Activated CD4-positive, alpha-beta T cell treated with anti-CD3 and anti-CD28 coated beads for 4 hours (primary cell): ENCODE measurements at places on chromosomes 5 and 9.

GRCh38 chr5:139012176-139012575, 137.0 kb upstream of the LRRTM2 start:
- no peak for DNase-seq

- no peak for DNase-seq
These were observed 29.3 kb upstream of the RPS23 start for GRCh38 chr5:82307451-82307850.

DNA sequence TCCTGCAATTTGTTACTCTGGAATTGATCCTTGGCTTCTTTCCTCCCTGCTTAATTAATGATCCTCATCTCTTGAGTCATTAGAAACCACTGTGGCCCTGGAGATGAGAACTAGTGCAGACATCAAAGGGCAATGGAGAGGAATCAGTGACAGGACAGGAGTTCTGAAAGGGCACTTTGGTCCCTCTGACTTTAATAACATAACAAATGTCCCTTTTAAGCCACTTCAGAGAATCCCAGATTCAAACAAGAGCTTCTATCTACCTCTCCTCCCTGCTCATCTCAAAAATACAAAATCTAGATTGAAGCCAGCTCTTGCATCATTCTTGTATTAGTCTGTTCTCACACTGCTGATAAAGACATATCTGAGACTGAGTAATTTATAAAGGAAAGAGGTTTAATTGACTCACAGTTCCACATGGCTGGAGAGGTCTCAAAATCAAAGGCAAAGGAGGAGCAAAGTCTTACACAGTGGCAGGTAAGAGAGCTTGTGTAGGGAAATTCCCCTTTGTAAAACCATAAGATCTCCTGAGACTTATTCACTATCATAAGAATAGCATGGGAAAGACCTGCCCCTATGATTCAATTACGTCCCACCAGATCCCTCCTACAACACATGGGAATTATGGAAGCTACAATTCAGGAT, 139.1 kb downstream of the PLPPR1 start:
- DNase-seq = no peak

DNA sequence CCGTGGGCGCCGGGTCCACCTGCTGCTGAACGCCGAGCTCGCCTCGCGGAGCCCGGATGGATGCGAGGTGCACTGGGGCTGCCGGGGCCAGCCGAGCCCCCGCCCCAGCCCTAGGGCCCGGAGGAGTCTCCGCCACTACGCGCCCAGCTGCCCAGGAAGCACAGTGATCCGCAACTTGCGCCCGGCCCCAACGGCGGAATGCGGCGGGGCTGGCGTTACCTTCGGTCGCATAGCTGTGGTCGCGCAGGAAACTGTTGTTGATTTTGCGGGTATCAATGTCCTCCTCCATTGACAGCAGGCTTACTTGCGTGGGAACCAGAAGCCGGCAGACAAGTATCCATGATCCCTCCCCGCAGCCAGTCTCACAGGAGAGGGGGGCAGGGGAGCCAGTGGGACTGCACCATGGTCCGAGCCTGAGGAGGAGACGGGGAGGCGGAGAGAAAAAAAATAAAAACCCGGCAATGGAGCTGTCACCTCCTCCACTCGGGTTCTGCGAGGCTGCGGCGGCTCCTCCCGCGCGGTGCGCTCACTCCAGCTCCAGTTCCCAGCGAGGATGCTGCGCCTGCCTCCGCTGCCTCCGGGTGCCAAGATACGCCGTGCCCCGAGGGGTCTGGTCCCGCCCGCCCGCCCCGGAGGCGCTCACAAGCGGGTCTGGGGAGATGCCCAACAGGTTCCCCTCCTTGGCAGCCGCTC, 628 bp downstream of the PPP2R2B start:
- DNase-seq = no peak

- no peak for DNase-seq
These were observed 14.7 kb upstream of the FGF1 start for GRCh38 chr5:142700566-142700965.

- DNase-seq = no peak
These were observed 52.9 kb downstream of the GDNF start for GRCh38 chr5:37786862-37787519.

DNA sequence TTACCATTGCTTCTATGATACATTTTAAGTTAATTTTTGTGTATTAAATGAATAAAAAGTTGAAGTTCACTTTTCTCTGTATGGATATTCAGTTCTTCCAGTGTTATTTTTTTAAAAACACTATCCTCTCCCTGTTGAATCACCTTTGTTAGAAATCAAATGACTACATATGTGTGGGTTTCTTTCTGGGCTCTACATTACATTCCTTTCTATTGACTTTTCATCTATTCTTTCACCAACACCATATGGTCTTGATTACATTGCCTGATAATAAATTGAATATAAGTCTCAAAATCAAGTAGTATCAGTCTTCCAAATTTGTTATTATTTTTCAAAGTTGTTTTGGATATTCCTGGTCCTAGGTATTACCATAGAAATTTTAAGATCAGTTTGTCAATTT, 7.3 kb upstream of the RASEF start:
- no peak for DNase-seq

GRCh38 chr5:35656721-35657120, 39.1 kb downstream of the SPEF2 start:
- no peak for DNase-seq

GRCh38 chr5:153470736-153471135, 19.7 kb upstream of the GRIA1 start:
- DNase-seq = no peak

GRCh38 chr9:5453673-5454072, 3.3 kb downstream of the CD274 start:
- DNase-seq = no peak

DNA sequence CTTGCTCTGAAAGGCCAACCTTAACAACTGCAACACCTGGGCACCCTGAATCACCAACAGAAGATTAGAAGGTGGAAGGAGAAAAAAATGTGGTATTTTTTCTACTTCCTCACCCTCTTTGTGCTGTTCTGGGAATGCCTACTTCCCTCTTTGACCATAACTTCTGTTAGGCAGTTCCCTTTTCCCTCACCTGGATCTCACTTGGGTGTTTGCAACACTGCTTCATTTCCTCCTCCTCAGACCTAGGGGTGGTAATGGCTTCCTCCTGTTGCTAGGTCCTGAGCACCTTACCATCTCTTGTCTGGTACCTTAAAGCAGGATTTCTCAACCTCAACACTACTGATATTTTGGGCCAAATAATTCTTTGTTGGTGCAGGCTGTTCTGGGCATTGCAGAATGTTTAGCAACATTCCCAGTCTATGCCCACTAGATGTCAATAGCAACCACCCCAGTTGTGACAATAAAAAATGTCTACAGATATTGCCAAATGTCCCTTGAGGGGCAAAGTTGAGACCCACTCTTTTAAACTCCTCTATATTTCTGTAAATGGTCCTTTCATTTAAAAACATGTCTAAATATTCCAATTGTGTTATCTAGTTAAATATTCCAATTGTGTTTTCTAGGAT, 300.0 kb upstream of the VLDLR start:
- no peak for DNase-seq

GRCh38 chr9:69342769-69343168, 17.8 kb downstream of the ENTREP1 start:
- DNase-seq = no peak

DNA sequence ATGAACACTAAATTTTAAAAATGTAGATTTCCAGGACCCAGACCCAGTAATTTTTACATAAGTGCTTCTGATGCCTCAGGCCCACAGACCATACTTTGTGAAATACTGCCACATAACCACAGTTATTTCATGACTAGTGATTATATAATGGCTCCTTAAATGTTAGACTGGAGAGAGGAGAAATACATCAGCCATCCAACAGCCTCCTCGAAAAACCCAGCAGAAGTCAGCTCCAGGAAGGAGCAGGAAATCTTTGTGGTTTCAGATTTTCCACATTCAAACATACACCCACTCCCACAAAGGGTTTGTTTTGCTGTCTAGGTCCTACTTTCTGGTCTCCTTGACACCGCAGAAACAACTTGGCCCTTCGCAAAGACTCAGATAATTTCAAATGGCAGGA, 455.2 kb downstream of the DTWD2 start:
- DNase-seq = no peak
